ENCODE measurements at places on chromosomes 1 and 21.

DNA sequence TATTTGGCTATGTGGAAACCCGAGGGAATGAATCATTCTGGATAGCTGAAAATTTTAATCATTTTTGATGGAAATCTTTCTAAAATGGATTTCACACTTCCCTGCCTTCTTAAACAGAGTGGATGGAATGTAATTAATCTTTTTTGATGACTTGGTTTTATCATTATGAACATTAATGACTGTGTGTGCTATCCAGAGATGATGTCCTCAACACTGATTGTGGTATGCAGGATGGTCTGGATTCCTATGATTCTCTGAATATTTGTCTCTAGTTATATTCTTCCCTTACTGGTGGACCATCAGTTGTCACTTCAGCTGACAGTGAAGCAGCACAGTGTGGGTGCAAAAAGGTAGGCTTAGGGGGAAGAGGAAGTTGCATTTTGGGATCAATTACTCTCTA lies 513.5 kb downstream of the LMO4 start:
- DNase-seq, result no peak

DNA sequence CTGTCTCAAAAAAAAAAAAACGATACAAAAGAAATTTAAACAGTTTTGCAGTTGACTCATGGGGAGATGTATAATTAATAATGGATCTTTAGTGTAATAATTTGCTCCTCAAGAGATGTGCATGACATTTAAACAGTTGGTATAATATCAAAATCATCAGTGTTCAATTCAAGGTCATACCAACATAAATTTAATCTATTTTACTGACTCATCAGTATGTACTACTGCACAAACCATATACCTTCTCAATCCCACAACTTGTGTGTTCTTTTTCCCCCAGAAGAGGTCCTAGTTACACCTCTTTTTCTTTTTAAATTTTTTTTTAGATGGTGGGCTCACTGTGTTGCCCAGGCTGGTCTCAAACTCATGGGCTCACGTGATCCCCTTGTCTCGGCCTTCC lies 23.6 kb downstream of the CDKN2C start:
- no peak for DNase-seq

GRCh38 chr1:209863766-209864485 lies 36.2 kb downstream of the UTP25 start:
- DNase-seq, result no peak

DNA sequence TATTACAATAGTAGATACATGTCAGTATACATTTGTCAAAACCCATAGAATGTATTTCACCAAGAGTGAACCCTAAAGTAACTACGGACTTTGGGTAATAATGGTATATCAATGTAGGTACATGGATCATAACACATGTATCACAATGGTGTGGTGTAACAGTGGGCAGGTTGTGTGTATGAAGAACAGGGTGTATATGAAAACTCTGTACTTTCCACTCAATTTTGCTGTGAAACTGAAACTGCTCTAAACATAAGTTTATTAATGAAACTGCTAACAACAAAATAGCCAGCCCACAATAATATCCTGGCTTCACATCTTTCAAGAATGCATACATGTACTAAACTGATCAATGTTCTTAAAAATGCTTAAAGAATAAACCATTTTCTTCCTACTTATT lies 90.2 kb downstream of the RUSC1 start:
- no peak for DNase-seq

- no peak for DNase-seq
Measured at GRCh38 chr1:1599935-1600860, at the start of gene FNDC10. FNDC10 (minus strand) TSS chr1:1600135; CDS start chr1:1600015, 120 bp downstream.

Measured in nucleus accumbens (tissue), 56 donors.